ENCODE measurements at places on chromosomes 13 and 19.

DNA sequence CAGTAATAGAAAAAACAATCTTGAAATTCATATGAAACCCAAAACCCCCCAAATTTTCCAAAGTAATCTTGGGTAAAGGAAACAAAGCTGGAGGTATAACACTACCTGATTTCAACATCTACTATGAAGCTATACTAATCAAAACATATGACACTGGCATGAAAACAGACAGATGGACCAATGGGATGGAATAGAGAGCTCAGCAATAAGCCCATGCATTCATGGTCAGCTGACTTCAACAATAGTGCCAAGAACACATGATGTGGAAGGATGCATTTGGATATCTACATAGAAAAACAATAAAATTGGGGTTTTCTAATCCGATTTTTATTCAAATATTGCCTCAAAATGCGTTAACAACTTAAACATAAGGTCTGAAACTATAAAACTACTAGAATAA is 32.2 kb upstream of the ZNF766 start:
- no peak for DNase-seq

GRCh38 chr19:46866407-46867136 is 5.8 kb downstream of the ARHGAP35 start:
- no peak for DNase-seq

DNA sequence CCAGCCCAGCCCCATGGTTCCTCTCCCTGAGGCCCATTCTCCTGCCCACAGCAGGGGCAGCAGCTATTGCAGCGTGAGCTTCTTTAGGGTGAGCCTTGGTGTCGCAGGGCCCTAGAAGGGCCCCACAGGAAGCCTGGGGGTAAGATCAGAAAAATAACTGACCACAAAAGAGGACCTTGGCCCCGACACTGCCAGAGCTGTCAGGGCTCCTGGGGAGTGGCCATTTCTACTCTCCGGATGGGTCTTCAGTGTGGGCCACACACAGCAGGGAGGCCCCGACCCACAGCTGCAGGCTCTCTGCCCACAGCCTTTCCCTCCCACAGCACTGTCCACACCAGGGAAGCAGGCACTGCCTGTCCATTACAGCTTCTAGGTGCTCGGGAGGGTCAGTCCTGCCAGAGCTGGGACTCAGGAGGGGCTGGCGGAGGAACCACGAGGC is 3.5 kb upstream of the SIGLEC8 start:
- DNase-seq: no peak

GRCh38 chr19:13843104-13843921 is 33.6 kb upstream of the NANOS3 start:
- DNase-seq: no peak

DNA sequence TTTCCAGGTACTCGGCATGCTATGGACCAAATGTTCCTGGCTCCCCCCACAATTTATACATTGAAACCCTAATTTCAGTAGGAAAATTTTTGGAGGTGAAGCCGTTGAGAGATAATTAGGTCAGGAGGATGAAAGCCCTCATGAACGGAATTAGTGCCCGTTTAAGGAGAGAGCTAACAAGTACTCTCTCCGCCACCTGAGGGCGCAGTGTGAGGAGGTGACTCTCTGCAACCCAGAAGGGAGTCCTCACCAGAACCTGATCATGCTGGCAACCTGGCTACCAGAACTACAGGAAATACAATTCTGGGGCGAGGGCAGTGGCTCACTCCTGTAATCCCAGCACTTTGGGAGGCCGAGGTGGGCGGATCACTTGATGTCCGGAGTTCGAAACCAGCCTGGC is 397.8 kb downstream of the SLITRK5 start:
- DNase-seq: no peak

Measured in myocyte (in vitro differentiated cells).